Skin of body (tissue), 3 donors: ENCODE measurements at places on chromosomes 11 and 22.

DNA sequence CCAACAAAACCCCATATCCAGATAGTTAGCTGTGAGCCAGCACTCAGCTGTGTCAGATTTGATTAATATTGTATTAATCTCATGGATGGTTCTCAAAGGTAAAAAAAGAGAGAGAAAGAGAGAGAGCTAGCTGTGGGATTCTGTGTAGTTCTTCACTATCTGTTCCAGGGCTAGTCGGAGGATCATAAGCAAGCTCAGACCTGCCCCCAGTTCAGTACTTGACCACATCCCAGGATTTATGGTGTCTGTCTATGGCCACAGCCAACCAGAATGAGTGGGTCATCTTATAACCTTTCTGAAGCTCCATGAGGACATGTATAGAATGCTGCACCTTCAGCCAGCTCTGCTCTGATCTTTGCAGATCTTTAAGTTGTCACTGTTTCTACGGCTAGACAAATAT lies 13.5 kb upstream of the B3GNT6 start:
- DNase-seq, result no peak

DNA sequence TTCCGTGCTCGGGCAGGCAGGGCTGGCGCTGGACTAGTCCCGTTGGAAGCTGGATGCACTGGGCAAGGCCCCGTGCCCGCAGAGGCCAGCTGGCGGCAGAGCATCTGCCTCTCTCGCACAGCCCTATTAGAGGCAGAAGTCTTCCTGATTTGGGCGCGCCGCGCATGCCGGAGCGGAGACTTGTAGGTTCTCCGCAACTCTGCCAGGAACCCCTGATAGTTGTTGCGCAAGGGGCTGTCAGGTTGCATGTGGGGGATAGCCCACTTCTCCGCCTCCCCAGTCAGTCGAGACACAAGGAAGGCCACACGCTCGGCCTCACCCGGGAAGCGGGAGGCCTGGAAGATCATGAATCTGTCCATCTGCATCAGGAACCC lies 1.2 kb downstream of the RTL6 start:
- no peak for DNase-seq

DNA sequence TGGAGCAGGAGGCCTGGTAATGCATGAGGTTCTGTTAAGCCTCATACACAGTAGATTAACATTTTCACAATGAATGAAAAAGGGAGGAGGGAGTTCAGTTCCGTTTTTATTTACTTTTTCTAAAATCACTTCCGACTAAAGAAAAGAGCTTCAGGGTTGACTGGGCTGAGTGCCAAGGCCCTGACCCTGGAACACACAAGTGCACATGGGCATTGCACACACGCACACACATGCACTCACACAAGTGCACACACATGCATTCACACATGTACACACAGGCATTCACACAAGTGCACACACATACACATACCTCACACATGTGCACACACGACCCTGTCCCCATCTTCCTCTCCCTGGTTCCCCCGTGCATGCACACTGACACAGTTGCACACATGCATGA lies 303.3 kb downstream of the BRD1 start:
- no peak for DNase-seq

DNA sequence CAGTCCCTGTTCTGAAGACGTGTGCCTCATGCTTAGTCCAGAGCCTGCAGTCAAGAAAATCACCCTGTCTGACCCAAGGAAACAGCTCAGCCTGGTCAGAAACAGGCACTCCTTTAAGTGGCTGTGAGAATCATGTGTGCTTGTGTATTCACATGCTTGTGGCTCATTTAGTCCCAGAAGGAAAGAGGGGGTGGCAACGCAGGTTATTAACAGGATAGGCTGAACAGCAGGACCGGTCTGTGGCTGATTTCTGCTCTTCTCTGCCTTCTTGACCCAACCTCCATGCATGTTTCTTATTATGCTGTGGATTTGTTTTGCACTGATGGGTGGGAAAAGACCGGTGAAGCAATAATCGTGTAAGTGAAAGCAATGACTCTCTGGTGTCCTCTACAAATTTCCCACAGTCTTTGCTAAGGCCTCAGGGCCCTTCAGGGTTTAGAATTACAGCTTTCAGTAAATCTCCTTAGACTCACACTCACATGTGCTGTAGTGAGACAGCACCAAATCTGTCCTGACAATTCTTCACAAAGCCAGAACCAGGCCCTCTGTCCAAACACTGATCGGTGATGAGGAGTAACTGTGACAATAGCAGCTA lies 288.1 kb downstream of the ETS1 start:
- peak; percentile 40 for DNase-seq

DNA sequence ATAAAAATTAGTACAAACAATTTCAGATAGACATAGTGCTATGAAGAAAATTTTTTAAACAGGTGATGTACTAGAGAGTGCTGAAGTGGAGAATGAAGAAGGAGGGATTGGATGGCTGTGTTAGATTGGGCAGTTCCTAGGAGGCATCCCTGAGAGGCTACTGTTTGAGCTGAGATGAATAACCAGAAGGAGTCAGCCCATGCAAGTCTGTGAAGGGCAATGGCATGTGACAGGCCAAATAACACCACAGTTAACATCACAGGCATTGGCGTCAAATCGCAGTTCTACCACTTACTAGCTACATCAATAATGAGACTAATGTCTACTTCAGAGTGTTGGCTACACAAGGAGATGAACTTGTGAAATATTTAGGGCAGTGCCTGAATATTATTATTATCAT lies 35.4 kb downstream of the HORMAD2 start:
- no peak for DNase-seq

- DNase-seq, result no peak
Observed at GRCh38 chr22:25645266-25645665, 80.8 kb downstream of the GRK3 start.

GRCh38 chr11:78424334-78425270 lies 7.0 kb upstream of the GAB2 start:
- no peak for DNase-seq

DNA sequence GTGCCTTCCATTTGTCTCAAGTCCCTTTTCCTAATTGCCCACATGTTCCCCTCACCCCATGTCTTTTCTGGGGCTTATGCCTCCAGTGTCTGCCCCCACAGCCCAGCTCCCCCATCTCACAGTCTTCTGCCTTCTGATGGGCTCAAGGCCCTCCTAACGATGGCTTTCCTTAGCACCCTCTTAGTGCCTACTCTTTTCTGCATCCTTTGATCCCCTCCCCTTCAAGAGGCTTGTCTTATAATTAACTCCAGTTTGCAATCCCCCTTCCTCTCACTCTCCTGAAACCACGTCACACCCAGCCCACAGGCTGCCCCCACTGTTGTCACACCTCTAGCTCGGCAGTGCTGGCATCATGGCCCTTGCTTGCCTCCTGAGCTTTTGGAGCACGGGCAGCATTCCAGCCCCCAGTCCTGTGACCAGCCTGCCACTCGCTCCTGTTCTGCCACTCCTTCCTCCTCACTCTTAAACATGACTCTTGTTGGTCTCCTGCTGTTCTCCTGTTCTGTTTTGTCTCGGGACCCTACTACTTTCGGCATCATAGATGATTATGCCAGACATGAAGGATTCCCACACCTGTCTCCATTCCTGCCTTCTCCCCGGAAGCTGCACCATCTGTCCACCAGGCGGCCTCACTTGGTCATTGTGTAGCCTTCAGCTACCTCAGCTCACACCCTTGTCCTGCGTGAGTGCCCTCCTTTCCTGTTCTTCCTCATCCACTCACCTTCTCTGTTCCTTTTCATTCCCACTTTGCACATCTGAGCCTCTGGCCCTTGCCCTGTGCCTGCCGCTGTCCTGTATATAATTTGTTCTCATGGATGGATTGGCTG lies 26.1 kb downstream of the UBE2L3 start:
- no peak for DNase-seq

DNA sequence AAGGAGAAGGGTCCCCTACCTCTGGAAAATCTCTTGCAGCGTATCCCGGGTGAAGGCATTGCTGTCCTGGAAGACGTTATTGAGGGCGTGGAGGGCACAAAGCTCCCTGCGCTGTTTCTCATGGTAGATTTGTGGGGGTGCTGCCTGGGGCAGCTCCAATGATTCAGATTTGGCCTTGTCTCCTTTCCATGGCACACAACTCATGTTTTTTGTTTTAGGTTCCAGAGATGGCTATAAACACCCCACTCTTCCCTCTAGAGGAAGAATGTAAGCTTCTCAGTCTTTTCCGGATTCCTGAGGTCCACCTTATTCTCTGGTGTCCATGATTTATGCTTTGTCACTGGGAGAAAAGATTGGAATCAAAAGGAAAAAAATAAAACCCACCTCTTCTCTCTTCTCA lies 959 bp downstream of the JOSD1 start:
- DNase-seq, result peak; percentile 36

DNA sequence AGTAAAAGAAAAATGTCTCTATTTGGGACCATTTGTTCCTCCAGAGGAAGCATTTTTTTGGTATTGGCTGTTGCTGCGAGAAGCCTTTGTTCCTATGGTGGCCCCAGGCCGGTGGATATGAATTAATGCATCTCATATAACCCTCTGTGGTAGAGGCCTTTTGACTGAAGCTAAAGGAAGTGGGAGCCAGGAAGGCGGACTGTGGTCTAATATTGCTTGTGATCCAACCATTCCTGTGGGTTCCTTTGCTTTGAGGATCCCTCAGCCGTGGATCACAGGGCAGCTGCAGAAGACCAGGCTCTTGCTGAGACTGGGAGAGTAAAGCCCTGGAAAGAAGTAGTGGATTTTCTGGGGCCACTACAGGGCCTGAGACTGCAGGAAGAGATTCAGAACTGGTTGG lies 68.3 kb upstream of the NAV2 start:
- no peak for DNase-seq

- no peak for DNase-seq
Observed at GRCh38 chr11:44611687-44612434, 46.4 kb downstream of the CD82 start.

DNA sequence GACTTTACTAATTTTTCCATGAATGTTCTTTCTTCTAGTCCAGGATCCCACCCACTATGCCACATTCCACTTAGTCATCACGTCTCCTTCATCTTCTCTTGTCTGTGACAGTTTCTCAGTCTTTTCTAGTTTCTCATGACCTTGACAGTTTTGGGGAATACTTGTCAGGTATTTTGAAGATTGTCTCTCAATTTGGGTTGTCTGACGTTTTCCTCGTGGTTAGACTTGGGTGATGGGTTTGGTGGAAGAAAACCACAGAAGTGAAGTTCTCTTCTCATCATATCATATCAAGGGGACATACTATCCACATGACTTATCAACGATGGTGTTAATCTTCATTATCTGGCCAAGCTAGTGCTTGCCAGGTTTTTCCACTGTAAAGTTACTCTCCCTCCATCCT lies 102.4 kb downstream of the LRRC32 start:
- no peak for DNase-seq

- DNase-seq, result no peak
Observed at GRCh38 chr11:13152736-13153541, 124.7 kb upstream of the BMAL1 start.

DNA sequence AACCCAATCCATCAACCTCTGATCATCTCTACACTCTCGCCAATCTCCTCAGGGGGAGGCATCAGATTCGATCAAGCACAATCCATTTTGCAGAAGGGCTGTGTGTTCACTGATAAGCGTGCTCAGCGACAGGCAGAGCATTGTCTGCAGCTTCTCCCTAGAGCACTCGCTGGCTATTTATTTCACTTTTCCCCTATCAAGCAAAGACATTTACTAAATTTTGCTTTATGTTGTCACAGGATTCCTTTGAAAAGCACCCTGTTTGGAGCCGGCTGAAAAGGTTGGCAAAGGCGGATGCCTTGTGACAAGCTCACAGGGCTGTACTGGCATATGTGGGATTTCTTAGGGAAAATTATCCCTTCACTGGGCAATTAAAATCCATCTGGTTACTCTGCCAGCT lies 1381.5 kb upstream of the TENM4 start:
- no peak for DNase-seq
